Effector memory CD8-positive, alpha-beta T cell (primary cell): ENCODE measurements at places on chromosomes 3 and 15.

- DNase-seq = no peak
Measured at GRCh38 chr3:196558476-196558875, 9.9 kb downstream of the WDR53 start.

DNA sequence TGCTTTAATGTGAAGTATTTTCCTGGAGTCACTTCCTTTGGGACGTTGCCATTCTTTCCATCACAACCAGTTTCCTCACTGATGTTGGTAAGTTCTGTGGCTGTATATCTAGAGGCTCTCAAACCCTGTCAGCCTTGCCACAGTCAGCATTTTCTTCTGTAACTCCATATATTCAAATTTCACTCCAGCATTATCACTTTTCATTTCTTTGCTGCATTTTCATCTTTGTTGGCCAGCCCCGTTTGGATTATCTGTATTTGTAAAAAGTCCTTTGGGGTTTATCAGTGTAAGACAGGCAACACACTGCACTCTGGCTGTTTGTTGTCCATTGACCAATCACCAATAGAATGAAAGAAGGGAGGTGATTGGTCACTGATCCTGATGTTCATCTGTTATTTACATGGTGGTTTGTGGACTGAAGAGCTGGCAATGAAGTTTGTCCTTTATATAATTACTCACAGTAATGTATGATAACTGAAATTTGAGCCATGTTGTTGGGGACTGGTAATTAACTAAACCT lies 20.3 kb downstream of the GMPS start:
- DNase-seq = no peak

DNA sequence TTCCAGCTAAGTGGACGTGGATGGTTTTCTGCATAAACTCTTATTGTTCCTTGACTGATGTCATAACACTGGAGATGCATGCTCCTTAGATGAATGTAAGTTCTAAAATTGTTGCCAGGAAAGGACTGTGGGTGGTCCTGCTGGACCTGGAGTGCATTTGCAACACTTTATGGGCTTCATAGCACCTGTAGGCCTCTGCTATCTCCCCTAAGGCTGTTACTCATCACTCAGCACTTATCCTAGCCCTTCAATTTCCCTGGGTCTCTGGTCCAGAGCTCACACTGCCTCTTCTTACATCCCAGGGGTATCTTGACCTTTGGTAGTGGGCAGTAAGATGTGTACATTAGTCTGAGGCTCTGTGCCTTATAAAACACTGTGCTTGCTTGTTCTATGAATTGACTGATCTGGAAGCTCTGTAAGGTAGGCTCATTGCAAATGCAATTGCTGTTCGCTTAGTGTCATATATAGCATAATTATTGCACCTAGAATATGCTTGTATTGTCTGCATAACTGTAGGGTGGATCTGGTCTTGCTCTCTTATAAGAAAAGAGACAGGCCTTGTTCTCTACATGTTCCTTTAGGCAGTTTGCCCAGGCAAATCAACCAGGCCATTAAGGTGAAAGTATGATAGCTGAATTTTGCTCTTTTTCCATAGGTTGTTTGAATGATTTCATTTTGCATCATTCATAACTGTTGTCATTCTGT lies 35.8 kb downstream of the SLCO3A1 start:
- DNase-seq = no peak

GRCh38 chr3:84442533-84442932 lies 516.3 kb upstream of the CADM2 start:
- no peak for DNase-seq

DNA sequence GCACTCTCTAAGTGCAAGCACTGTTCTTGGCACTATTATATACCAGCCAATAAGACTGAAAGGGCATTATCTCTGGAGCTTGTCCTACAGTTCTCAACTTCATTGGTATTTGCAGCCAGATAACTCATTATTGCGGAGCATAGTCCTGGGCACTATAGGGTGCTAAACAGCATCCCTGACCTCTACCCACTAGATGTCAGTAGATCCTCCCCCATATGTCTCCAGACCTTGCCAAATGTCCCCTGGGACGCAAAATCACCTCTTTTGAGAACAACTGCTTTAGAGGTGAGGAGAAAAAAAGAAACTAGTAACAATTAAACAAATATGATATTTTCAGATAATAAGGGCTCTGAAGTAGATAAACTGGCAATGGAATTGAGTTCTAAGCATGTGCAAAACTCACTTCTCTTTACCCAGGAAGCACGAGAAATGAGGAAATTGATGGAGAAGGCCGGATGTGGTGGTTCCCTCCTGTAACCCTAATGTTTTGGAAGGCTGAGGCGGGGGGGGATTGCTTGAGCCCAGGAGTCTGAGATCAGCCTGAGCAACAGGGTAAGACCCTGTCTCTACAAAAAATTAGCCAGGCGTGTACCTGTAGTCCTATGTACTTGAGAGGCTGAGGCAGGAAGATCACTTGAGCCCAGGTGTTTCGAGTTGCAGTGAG lies 61.4 kb downstream of the FRMD4B start:
- DNase-seq = no peak

- DNase-seq = no peak
Measured at GRCh38 chr3:20060974-20061685, 20.9 kb downstream of the KAT2B start.

GRCh38 chr3:113275929-113276750 lies 64.8 kb downstream of the BOC start:
- no peak for DNase-seq

DNA sequence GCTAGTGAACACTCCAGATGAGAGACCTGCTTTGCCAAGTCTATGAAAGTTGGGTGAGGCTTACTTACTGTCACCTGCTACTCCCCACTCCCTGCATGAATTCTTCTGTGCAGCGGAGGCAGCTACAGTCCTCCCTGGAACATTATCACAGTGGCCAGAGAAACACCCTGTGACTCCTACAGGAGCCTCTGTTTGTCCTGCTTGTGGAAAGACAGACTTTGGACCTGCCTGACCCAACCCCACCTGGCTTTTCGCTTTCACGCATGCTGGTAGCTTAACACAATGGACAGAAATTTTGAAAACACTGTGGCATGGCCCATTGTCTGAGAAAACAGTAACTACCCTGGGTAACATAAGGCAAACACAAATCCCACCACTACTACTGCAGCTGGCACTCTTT lies 1565.5 kb upstream of the CADM2 start:
- DNase-seq = no peak

GRCh38 chr3:69855436-69856162 lies 116.3 kb downstream of the MITF start:
- DNase-seq = no peak

GRCh38 chr3:46541835-46542234 lies 24.3 kb downstream of the LRRC2 start:
- DNase-seq = no peak

DNA sequence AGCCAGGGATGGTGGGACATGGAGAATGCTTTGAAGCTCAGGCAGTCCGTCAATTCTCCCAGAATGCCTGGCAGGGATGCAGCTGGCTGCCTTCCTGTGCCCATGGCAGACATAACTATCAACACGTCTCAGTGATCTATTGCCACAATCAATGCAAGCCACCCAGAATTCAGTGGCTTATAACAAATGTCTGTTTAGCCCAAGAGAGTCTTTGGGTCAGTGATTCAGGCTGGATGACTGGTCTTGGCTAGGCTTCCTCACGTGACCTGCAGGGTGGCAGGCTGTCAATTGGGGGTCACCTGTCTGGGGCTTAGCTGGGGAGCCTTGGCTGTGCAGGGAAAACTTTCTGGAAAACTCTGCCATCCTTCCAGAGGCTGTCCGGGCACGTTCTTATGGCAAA lies 213.1 kb upstream of the LRRFIP2 start:
- DNase-seq = no peak

- no peak for DNase-seq
Measured at GRCh38 chr3:105362021-105362665, 4.6 kb upstream of the ALCAM start.

DNA sequence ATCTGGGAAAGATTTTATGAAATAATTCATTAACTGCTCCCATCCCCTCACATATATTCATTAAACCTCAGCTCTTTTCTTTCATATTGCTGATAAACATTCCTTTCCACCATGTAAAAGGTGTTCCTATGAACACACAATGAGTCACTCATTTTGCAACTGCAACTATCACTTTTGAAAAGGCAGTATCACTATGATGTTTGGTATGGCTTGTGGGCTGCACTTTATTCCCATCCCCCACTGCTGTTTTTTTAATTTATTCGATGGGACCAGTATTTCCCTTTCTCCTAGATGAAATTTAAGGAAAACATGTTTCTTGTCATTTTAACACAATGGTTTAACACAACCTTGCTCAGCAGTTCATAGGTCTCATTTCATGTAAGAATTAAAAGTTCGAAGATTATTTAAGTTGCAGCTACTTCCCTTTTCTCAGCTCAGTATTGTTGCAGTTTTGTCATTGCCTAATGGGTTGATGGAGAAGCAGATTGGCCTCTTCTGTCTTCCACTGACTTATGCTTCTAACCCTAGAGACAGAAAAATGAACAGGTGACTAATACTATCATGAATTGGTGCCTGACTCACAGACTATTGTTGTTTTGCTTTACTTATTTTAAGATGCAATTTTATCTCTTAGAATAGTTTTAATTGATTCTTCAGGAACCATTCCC lies 280.3 kb downstream of the ZPLD1 start:
- no peak for DNase-seq

GRCh38 chr3:905217-905616 lies 187.6 kb upstream of the CNTN6 start:
- no peak for DNase-seq

GRCh38 chr3:101203411-101203810 lies 117.0 kb downstream of the IMPG2 start:
- no peak for DNase-seq

- no peak for DNase-seq
Measured at GRCh38 chr3:58659051-58659675, 7.4 kb downstream of the FAM3D start.

- DNase-seq = no peak
Measured at GRCh38 chr3:74269689-74270088, 344.8 kb downstream of the CNTN3 start.

DNA sequence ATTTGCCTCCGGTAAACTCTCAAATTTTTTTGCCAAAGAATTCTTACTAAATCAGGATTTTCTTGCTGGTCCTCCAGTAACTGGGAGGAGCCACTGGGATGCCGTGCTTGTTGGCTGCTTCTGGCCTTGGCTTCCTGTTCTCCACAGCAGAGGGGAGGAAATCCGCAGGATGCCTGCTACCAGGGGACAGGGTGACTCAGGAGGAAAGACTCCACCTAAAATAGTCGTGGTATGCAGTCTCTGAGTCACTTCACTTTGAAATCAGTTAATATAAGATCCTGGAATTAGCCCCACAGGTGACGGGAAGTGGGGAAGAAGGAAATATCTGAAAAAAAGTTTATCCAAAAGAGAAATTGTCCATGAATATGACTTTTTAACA lies 6.5 kb upstream of the TM4SF18 start:
- DNase-seq = no peak

GRCh38 chr3:5653426-5654143 lies 466.1 kb downstream of the EDEM1 start:
- no peak for DNase-seq

- no peak for DNase-seq
Measured at GRCh38 chr3:25483456-25483855, 55.4 kb downstream of the RARB start.

- no peak for DNase-seq
Measured at GRCh38 chr3:3906171-3906570, 106.9 kb downstream of the LRRN1 start.

DNA sequence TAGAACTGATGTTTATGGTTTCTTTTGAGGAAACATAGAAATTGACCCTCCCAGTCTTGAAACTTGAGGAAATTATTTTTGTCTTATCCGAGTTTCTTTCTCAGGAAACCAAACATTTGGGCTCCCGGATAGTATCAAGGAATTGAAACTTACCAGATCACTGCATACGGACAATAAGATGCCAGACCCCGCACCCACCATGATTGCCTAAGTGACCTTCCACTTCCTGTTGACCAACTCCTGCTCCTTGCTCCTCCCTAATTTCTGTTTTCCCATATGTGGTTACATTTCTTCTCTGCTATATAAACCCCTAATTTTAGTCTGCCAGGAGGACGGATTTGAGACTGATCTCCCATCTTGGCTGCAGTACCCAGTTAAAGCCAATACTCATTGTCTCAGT lies 118.4 kb upstream of the TPRG1 start:
- DNase-seq = no peak

DNA sequence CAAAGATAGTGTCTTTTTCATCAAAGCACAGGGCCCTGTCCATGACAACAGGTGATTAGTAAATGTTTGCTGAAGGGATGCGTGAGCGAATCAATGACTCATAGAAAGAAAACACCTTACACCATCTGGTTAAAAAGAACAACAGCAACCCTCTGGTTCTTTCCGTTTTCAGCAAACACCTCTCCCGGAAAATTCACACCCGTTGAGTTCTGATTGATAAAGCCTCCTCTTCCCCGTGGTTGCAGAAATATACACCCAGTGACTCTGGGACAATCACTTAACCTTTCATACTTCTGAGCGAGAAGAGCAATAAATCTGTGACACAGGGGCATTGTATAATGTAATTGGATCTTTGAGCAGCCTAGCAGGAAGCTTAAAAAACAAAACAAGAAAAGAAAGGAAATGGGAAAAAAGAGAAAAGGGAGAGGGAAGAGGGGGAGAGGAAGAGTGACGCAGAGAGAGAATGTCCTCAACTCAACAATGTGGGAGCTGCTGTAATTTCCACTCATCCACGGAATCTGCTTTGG lies 37.6 kb downstream of the ADAMTS9 start:
- no peak for DNase-seq
